Bone marrow (tissue), 2 donors: ENCODE measurements at places on chromosomes 1 and 21.

GRCh38 chr1:21152423-21153100, 24.1 kb downstream of the EIF4G3 start:
- DNase-seq, result no peak

- DNase-seq, result no peak
Measured at GRCh38 chr1:101376121-101377083, 139.6 kb downstream of the S1PR1 start.

- no peak for DNase-seq
Measured at GRCh38 chr21:32578107-32578691, 7.1 kb downstream of the TCP10L start.

DNA sequence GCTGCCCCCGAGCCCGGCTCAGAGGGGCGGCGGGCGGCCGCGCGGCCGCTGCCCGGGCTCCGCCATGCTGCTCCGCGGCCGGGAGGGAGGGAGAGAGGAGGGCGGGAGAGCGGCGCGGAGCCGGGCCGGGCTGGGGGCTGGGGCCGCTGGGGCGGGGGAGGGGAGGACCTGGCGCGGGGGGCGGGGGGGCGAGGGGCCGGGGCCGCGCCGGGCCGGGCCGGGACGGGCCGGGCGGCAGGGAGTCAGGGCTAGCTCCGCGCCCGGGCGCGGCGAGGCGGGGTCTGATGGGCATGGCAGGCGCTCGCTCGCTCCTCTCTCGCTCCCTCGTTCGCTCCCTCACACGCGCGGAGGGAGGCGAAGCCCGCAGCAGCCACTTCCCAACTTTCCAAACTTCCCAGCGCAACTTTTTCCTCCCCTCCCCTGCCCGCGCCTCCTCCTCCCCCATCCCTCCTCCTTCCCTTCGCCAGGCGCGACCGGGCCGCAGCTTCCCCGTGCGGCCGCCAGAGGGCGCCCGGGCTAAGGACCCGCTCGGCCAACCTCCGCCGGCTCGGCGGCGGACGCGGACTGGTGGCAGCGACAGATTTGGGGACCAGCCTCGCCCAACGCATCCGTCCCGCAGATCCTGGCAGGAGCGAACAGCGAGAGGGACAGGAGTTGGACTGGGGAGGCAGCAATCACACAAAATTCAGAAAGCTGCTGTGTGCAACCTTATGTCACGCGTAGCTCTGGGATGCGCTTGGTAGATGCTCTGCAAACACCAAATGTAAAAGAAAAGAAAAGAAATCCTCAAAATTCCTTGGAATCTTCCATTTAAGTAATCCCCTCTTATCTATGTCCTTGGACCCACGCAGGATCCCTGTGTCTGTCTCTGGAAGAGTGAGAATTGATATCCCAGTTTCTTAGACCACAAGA, at the start of gene TRABD2B:
Gene TRABD2B (minus strand): TSS at position 97 of the 912 bp plus-strand sequence.
- DNase-seq, result no peak

- no peak for DNase-seq
Measured at GRCh38 chr21:17578162-17578561, 34.5 kb downstream of the BTG3 start.

DNA sequence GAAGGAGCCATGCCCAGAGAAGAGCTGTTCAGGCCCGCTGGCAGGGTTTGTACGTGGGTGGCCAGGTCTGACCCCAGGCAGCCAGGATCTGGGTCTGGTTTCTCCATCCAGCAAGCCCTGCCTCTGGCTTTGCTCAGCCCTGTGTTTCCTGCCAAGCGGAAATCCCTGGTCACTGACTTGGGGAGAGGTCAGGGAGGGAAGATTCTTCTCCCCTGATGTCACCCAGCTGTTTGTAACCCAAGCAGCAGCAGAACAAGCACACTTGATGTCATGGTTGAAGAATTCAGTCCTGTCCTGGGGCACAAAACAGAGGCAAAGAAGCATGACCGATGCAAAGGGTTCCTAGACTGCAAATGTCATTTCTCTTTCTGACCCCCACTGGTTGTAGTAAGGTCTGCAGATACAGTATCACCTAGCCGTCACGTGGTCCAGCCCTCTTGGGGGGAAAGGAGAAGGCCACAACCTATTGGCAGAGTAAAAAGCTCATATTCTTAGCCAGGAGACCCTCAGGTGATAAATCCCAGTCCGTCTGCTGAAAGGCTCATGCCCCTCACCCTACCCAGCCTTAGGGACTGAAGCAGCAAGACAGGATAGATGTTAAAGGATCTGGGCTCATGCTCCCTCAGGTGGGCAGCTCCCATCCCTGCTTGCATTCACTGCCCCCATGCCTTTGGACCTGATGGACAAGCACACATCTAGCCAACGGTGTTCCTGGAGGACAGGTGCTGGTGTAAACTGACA, 120.9 kb downstream of the SYT2 start:
- no peak for DNase-seq

DNA sequence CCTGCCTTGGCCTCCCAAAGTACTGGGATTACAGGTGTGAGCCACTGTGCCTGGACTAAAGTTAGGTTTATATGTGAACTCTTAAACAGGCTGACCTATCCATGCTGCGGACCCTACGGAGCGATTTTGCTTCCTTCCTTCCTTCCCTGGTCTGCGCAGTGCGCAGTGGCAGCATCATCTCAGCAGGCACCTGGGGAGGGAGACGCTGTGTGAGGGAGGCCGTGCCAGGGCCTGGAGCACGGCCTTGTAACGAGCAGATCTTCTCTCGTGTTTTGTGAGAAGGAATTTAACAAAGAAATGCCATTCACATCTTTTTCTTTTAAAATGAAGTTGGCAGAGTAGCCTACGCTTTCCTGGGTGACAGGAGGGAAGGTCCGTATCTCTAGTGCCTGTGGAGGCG, 45.8 kb downstream of the PKNOX1 start:
- no peak for DNase-seq

GRCh38 chr21:40769231-40769630, 77.7 kb downstream of the DSCAM start:
- no peak for DNase-seq

DNA sequence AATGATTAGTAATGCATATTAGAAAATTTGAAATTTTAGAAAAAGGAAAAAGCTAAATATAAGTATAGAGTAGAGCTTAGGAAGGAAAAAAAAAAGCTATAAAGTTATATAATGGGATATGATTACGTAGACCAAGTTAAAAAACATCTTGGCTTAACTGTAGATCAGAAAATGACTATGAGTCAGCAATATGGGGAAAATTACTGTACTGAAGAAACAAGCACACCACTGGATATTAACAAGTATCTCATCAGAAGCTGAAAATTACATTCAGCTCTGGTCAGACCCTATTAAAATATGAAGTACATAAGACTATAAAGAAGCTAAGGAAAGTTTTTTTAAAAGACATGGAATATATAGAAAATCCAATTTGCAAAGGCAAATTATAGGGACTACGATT, 19.5 kb downstream of the DNAJC8 start:
- no peak for DNase-seq

DNA sequence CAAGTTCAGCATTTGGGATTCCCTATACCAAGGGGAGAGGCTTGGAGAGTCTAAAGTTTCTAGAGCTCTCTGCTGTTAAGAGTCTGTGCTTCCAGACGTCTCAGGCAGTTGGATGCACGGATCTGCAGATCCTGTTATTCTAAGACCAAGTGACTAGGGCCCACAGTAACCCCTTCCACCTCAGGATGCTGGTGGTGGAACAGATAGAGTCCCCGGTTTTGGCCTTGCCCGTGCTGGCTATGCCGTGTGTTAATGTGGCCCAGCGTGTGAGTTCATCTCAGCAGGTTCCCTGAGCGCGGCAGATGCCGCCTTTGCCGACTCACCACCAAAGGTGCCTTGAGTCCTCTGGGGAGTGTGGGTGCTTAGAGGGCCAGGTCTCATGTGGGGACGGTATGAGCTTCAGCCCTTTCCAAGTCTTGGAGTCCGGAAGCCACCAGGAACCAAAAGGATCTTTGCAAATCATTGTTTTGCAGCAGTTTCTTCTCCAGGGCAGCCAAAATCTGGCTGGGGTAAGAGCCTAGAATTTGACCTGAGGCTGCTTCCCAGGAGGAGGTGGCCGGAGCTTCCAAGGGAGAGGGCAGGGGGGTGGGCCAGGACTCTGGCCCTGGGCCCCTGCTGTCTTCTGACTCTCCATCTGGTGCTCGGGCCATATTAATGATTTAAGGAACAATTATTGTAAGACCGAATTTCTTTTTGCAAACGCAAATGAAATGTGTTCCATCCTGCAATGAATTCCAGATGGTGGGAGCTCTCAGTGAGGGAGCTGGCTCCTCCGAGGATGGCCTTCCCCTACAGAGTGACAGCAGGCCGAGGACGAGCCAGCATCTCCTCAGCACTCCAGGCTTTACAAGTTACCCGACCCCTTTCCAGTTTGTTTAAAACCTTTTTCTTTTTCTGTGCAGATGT, 205.7 kb downstream of the FOXD2 start:
- DNase-seq, result no peak

- no peak for DNase-seq
Measured at GRCh38 chr1:200699871-200700270, 30.2 kb upstream of the DDX59 start.

- no peak for DNase-seq
Measured at GRCh38 chr21:44718093-44718492, 6.7 kb upstream of the TSPEAR start.

- no peak for DNase-seq
Measured at GRCh38 chr1:81170721-81171120, 630.0 kb upstream of the ADGRL2 start.

DNA sequence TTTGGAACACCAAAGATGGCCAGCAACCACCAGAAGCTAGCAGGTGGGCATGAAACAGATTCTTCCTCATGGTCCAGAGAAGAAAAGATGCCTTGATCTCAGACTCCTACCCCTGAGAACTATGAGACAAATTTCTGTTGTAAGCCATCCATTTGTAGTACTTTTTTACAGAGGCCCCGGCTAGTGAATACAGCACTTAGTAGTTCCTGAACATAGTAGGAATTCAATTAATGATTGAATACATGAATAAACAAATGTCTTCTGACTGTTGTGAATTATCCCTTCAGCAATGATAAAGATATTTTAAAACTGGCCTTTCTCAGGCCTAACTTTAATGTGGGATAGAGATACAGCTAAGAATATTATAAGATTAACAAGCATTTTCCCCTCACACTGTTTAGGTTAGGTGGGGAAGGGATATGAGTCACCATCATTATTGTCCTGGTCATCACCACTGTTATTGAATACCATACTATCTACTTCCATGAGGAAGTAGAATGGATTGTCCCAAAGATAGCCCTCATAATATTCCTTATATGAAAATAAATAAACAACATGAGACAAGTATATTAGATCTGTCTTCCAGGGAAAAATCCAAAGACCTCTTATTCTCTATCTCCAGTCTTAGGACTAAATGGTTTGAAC, 51.4 kb downstream of the ADCY10 start:
- no peak for DNase-seq

DNA sequence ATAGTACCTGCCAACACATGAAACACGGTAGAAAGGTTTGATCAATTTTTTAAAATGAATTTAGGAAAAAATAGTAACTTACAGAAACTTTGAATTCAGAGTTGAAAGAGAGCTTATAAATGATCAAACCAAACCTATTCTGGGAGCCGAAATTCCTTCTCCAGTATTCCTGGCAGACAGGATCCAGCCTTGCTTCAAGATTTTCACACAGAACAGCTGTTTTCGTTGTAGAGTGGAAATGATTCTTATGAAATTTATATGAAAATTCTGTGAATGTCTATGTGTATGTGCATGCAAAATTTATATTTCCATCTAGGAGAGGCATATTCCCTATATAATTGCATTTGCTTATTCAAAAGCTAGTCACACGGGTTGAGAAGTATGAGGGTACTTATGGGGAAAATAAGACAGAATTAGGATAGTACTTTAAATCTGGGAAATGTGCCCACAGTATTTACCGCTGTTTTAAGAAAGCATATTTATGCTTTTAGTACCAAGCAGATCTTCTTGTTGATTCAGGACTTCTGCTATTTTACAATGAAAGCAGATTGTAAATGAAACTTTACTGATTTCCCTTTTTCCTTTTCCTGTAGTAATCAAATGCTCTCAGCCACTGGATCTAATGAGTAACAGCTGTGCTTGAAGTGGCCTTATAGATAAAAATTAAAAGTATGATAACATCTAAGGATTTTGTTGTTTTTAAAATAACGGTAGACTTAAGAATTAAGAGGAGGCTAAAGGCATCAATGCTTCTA, 30.4 kb downstream of the PRRX1 start:
- no peak for DNase-seq

GRCh38 chr1:36118447-36119204, 6.4 kb downstream of the COL8A2 start:
- DNase-seq, result no peak

GRCh38 chr1:240093120-240093961, 1.7 kb downstream of the FMN2 start:
- DNase-seq, result no peak

- DNase-seq, result no peak
Measured at GRCh38 chr21:42672699-42673458, 19.5 kb downstream of the PDE9A start.

DNA sequence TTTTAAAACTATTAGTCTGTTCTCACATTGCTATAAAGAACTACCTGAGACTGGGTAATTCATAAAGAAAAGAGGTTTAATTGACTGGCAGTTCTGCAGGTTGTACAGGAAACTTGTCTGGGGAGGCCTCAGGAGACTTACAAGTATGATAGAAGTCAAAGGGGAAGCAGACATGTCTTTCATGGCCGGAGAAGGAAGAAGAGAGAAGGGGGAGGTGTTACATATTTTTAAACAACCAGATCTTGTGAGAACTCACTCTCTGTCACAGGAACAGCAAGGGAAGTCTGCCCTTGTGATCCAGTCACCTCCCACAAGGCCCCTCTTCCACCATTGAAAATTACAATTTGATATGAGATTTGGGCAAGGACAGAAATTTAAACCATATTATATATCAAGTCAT, 55.9 kb downstream of the CLIC4 start:
- no peak for DNase-seq

DNA sequence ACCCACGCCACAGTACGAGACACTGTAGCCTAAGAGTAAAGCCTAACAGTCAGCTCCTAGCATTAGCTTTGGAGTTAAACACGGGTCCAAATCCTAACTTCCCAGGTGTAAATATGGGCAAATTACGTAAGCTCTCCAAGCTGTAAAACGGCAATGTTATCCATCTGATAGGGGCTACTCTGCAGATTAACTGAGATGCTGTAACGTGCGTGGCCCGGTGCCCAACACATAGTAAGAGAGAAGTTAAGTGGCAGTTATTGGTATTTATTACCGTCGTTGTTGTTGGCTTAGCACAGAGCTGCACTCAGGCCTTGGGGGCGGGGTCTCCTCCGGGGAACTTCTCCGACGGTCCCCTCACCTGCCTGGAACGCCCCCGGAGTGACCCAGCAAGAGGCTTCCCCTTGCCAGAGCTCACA, 457 bp downstream of the TRAPPC3 start:
- no peak for DNase-seq

DNA sequence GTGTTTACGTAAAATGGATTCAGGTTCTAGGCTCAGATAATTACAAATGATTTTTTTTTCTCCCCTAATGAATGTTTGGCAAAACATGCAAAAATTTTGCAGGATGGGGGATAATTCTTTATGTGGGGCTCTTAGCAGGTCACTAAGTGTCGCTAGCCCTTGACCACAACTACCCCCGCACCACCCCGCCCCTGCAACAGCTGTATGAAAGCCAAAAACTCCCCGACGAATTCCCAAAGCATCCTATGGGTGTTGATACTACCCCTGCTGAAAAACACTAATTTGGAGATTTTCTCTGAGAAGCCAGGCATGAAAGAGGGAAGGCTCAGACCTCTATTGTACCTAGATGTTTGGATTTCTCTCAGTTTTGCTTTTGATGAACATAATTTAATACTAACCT, 243.0 kb downstream of the TRABD2B start:
- DNase-seq, result no peak
